Non-pigmented ciliary epithelial cell (primary cell): ENCODE measurements at places on chromosomes 3 and 15.

- DNase-seq: no peak
Observed at GRCh38 chr3:66138336-66139313, 82.2 kb upstream of the SLC25A26 start.

- peak; percentile 24 for DNase-seq
Observed at GRCh38 chr3:191775451-191776233, 314.7 kb downstream of the PYDC2 start.

DNA sequence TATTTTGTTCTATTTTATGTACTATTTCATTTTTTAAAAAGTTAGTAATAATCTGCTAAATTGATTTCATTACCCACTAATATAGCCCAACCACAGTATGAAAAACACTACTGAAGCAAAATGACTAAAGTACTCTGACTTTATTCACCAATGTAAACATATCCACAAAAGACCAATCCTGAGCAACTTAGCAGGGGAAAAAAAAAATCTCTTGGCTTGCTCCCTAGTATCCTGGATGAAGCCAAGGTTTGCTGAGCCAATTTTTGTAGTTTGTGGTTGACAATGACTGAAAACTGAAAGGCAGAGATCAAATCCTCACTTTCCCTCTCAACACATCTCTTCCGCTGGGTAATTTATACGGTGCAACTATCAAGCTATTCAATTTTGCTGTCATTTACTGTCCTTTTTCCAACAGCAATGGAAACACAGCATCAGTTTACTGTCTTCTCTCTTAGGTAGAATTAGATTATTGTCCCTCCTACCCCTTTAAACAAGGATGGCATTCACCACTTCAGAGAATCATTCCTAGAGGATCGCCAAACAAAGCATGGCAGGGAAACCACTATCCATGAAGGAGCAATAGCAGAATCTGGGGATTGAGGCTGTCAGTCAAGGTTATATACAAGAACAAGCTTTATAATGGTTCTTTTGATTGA, 149.7 kb downstream of the THRB start:
- DNase-seq: no peak

GRCh38 chr3:181741417-181741816, 29.7 kb downstream of the SOX2 start:
- no peak for DNase-seq

DNA sequence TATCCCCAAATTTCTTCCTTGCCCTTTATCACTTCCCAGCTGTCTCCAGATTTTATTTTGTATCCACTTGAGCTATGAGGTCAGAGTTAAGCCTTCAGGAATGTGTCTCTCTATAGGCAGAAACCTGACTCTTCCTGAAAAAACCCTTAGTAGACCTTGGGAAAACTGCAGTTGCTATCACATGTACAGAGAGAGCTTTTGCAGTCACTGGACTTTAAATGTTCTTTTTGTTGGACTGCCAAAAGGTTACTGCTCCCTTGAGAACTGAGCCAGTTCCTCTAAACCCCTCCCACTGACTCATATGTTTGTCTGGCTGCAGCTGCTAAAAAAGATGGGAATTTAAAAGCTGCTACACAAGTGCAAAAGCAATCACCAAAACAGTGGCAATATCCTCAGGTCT, 169.1 kb upstream of the CCDC54 start:
- peak; percentile 96 for DNase-seq

DNA sequence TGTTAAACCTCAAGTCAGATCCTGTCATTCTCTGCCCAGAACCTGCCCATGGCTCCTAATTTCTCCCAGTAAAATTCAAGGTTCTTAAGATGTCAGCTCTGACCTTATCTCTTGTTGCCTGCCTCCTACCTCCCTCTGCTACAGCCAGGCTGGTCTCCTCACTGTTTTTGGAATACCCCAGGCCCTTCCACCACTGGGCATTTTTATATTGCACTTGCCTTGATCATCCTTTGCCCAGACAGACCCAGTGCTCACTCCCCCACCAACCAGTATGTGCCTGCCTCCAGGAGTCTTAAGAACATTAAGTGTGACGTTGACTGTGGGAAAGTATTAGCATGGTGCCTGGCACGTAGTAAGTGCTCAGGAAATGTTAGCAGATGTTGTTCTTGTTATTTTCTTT, 3.1 kb downstream of the MITF start:
- no peak for DNase-seq

DNA sequence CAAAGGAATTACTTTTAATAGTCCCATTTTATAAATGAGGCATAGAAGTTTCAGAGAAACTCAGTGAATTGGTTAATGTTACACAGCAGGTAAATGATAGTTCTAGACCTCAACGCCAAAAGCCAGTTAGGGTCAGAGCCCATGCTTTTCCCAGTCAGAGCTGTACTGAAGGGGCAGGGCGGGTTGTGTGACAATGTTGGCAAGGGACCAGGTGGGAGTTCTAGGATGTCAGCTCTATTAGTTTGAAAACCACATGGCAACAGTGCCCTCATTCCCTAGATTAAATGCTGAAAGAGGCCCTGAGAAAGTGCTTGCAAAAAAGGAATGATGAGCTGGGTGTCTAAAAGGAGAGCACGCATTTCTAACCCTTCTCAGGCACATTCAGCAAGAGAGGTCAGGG, 65.4 kb upstream of the EPHB1 start:
- DNase-seq: no peak

GRCh38 chr3:119330181-119330580, 36.0 kb downstream of the ARHGAP31 start:
- DNase-seq: no peak

DNA sequence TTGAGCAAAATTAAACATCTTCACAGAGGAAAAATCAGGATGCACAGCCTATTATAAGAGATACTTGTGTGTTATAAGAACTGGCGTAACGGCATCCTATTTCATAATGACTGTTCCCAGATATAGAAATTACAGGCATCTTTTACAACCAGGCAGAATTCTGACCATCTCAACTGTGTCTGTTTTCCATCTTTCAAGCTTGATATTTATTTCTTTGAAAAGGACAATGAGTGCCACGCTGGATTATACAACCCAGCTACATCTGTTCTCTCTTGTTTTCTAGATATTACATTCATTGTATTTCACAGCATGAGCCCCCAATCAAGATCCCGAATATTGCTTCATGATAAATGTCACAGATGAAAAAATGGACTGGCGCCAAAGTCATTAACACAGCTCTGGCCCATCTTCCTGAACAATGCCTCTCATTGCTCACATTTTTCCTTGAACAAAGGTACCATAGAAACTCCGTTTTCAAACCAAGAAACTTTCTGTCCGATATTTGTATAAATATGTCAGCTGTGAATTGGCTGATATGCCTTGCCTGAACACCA, 420.6 kb downstream of the TBL1XR1 start:
- no peak for DNase-seq

DNA sequence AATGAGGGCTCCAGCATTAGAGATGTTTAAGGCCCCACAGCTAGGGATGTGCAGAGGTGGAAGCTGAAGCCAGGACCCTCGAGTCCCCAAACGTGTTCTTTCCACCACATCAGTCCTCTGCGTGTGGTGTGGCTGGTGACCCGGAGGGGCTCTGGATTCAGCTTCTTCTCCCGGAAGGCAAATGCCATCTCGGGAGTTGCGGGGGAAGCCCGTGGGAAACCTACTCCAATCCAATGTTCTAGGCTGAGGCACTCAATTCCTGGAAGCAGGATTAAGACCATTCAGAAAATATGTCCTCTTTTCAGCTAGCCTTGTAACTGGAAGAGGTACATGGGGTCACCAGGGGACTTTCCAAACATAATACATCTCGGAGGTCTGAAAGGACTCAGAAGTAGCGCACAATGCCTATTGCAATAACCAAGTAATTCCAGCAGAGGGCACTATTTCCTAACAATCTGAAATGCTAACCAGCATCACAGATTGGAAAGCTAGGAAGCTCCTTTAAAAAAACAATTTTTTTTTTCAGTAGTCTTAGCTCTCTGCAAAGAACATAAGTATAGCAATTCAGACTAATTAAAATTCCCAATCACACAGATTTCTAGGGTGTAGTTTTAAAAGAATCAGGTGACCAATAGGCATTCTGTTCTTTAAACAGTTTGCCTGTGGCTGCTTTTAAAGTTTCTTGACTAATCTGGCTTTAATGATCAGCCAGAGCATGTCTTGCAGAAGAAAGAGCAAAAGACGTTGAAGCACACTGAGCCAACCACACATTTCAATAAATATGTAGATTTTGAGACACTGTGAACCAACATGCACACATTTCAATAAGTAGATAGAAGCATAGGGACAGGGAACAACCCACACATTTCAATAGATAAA, 36.1 kb downstream of the BNC1 start:
- peak; percentile 41 for DNase-seq

- no peak for DNase-seq
Observed at GRCh38 chr15:58021332-58022230, 43.9 kb downstream of the ALDH1A2 start.

DNA sequence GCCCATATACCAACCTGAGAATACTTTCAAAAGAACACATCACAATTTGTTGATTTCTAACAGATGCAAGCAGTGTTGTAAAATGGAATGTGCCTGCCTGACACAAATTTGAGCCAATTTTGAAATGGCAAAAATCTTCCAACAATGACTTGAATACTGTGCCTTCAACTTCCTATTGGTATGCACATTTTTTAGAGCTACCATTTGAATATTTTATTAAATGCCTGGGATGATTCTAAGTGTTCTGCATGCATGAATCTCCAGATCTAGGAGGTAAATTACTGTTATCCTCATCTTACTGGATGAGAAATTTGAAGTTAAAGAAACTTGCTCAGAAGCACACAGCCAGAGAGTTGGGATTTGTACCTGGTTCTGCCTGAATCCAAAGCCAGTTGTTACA, 282.8 kb upstream of the LRRN1 start:
- no peak for DNase-seq

DNA sequence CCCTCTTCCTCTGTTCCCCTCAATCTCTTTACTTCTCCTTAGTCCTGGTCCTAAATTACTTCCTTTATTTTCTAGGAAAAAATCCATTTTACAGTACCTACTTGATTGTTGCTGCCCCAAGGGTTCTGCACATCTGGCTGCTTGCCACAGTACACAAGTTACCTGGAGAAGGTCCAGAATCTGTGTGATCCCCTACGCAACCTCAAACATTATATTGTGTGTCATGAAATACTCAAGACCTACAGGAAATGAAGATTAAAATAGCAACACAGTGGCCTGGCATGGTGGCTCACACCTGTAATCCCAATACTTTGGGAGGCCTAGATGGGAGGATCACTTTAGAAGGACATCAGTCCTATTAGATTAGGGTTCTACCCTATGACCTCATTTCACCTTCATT, 48.7 kb downstream of the PRKAR2A start:
- DNase-seq: no peak

GRCh38 chr15:99906793-99907192, 173.6 kb upstream of the LYSMD4 start:
- no peak for DNase-seq

DNA sequence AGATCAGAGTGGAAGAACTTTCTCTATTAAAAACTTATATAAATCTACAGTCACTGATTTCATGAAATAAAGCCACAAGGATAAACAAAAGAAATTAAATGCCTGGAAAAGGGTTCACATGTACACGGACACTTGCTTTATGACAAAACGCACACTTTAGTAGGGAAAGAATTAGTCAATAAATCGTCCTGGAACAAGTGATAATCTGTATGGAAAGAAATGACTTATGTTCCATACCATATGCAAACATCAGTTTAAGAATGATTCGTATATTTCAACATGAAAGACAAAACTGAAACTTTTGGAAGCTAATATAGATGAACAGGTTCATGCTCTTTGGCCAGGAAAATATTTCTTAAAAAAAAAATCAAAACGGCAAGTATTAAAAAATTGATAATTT, 40.2 kb downstream of the MEF2A start:
- DNase-seq: no peak

DNA sequence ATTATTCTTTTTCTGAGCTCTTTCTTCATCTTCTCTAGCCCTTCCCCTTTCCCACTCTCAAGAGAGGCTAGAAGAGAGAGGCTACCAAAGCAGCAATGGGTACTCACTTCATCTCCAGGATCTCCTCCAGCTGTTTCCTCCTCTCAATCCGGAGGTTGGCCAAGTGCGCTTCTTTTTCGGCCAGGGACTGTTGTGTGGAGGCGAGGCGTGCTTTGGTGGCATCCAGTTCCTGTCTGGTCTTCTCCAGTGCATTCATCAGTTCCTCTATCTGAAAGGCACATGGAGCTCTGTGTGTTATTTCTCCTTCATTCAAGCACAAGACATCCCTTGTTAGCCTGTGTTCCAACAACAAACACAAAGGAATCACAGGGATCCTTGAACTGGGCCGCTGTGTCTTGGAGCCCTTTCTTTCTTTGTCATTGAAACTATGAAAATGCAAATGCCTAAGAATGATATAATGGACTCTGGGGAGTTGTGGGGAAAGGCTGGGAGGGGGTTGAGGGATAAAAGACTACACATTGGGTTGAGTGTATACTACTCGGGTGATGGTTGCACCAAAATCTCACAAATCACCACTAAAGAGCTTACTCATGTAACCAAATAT, 401.3 kb upstream of the WNT5A start:
- DNase-seq: no peak

DNA sequence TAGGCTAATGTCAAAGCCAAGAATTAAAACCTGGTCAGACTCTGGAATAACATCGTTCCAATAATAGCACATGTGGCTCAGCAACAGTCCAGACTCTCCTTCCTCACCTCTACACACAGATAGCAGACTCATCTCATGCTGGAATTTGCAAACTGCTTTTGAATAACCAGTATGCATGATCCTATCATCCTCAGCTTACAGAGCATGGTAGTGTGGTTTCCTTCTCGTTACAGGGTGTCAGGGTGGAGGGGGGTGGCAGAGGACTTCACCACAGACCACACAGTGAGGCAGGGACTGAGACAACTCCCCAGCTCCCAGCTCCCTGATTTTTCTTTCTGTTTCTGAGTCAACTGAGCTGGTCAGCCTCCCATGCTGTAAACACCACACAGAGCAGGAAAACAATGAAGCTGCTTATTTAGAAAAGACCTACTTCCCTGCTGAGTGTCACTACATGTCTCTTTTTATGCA, 101.6 kb downstream of the RPL22L1 start:
- no peak for DNase-seq

DNA sequence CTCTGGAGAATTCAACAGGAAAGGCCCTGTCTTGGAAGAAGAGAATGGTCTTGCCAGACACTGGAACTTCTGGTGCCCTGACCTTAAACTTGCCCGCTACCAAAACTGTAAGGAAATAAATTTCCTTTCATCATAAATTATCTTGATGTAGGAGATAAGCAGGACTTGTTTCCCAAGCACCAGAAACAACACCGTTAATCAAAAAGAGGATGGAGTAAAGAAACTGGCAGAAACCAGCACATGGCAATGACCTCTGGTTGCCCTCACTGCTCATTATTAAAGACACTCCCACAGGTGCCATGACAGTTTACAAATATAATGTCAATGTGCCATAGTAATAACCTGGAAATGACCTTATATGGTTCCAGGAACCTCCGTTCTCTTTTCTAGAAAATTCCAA, 426.1 kb downstream of the EDEM1 start:
- DNase-seq: no peak

DNA sequence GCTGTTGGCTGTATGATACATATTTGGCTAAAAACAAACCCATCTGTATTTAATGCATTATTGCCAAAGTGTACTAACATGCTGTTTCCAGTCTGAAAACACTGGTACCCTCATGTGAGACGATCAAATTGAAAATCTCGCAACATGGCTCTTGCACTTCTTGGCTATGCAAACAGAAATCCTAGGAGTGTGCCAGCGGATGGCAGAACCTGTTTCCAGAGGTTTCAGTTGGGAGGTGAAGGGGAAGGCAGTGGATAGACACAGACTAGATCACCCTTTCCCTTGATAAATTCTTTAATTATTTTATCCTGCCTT, 350.3 kb downstream of the TUSC7 start:
- no peak for DNase-seq
